CD4-positive, CD25-positive, alpha-beta regulatory T cell (primary cell): ENCODE measurements at places on chromosomes 5 and 9. TPM values are rescaled to one million over a fixed set of nuclear protein-coding genes. Genes with fewer than 3 reads are reported as not detected.
A peak's percentile ranks its signal among the peaks of the same experiment; 100 is the strongest.

DNA sequence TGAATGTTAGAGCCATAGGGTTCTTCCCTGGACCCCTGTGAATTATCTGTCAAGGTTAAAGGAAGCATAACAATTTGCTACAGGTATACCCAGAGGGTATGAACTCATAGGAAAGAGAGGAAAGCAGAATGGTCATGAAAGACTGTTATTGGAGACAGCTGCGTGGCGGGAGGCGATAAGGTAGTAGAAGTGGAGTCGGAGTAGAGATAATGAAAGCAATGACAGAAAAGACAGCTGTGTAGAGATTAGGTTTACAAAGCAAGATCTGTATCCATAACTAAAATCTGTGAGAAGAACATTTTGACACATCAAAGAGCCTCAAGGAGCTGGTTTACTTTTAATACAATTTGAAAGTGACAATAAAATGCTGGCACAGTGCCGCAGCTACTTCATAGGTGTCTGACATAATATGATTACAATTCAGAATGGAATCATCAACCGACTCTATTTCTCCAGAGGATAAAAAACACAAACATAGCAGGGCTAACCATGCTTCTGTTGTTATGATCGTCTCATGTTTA lies 603.9 kb downstream of the CDH12 start:
- no peak overlapping the region for H3K4me3 ChIP-seq
- H3K4me1 ChIP-seq: no peaks in the 10 kb centered on the region
- no peak overlapping the region for H3K27ac ChIP-seq
- DNase-seq: no peak
- H3K36me3 ChIP-seq: no peaks in the 10 kb centered on the region

- H3K4me3 ChIP-seq: no peak overlapping the region
Measured at GRCh38 chr9:123948286-123948685, 18.4 kb upstream of the DENND1A start.

The IFNA13 gene
- polyA plus RNA-seq: not detected

The HTR4 gene
- not detected for polyA plus RNA-seq

The AGGF1 gene
- polyA plus RNA-seq: 24.4 TPM

DNA sequence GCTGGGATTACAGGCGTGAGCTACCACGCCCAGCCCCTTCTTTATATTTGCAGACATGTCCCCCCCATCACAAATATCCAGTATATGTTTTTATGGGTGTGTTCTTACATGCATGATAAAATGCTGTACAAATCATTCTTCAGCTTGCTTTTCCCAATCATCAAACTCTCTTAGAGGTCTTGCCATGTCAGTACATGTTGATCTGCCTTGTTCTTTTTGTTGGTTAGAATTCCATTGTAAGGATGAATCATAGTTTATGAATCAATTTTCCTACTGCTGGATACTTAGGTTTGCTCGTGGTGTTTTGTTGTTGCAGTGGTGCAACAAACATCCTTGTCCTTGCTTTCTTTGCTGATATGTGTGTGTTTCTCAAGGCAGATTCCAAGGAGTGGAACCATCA lies 79.9 kb upstream of the NEURL1B start:
- DNase-seq: no peak
- H3K27ac ChIP-seq: no peak overlapping the region
- no peaks in the 10 kb centered on the region for H3K36me3 ChIP-seq
- H3K27me3 ChIP-seq: no peaks in the 10 kb centered on the region

The NPR3 gene
- not detected for polyA plus RNA-seq

GRCh38 chr9:4792054-4792571 lies 631 bp upstream of the RCL1 start:
- H3K36me3 ChIP-seq: no peaks in the 10 kb centered on the region
- peak overlapping the region; percentile 94 for H3K4me3 ChIP-seq
- no peaks in the 10 kb centered on the region for H3K27me3 ChIP-seq
- peak overlapping the region; percentile 56 for H3K27ac ChIP-seq
- no peak for DNase-seq

- no peak for DNase-seq
- no peak overlapping the region for H3K27ac ChIP-seq
- H3K4me1 ChIP-seq: no peaks in the 10 kb centered on the region
- no peak overlapping the region for H3K4me3 ChIP-seq
- no peaks in the 10 kb centered on the region for H3K36me3 ChIP-seq
- no peaks in the 10 kb centered on the region for H3K27me3 ChIP-seq
Measured at GRCh38 chr9:85871008-85871407, 69.9 kb upstream of the NAA35 start.

The GLRA1 gene
- not detected for polyA plus RNA-seq

The ROPN1L gene
- 5.3 TPM for polyA plus RNA-seq

DNA sequence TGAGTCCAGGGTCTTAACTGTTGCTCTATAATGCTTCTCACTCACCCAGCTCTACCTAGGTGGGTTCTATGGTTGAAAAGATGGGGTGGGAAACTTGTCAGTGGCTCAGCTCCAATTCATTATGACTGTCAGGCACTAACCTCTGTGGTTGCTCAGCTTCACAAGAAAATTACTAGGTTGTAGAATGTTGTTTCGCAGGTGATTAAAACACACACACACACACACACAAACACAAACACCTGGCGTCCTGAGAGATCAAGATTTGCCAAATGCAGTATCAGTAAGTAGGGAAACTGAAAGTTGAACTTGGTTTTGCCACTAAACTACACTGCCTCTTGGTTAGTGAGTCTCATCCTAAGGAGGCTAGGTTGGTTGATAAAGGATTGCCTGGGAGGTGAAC lies 2.8 kb downstream of the MCCC2 start:
- DNase-seq: peak; percentile 48
- peaks cover 9% of the 10 kb centered on the region for H3K36me3 ChIP-seq
- no peak overlapping the region for H3K27ac ChIP-seq

The FGD3 gene
- polyA plus RNA-seq: 71.6 TPM

GRCh38 chr9:106927916-106928315 lies 65.0 kb downstream of the ZNF462 start:
- H3K4me1 ChIP-seq: no peaks in the 10 kb centered on the region
- H3K27ac ChIP-seq: no peak overlapping the region
- DNase-seq: no peak
- H3K4me3 ChIP-seq: no peak overlapping the region
- no peaks in the 10 kb centered on the region for H3K36me3 ChIP-seq
- H3K27me3 ChIP-seq: no peaks in the 10 kb centered on the region

The SNCAIP gene
- not detected for polyA plus RNA-seq

The DRD1 gene
- polyA plus RNA-seq: not detected

GRCh38 chr5:88483964-88484672 lies 215.5 kb upstream of the TMEM161B start:
- DNase-seq: no peak
- H3K4me3 ChIP-seq: no peak overlapping the region
- H3K27ac ChIP-seq: no peak overlapping the region
- H3K27me3 ChIP-seq: no peaks in the 10 kb centered on the region
- no peaks in the 10 kb centered on the region for H3K36me3 ChIP-seq

GRCh38 chr5:131635684-131636572 lies 899 bp upstream of the RAPGEF6 start:
- peak overlapping the region; percentile 96 for H3K4me3 ChIP-seq
- H3K27ac ChIP-seq: peak overlapping the region; percentile 99
- H3K27me3 ChIP-seq: no peaks in the 10 kb centered on the region
- H3K36me3 ChIP-seq: no peaks in the 10 kb centered on the region
- peak; percentile 58 for DNase-seq

DNA sequence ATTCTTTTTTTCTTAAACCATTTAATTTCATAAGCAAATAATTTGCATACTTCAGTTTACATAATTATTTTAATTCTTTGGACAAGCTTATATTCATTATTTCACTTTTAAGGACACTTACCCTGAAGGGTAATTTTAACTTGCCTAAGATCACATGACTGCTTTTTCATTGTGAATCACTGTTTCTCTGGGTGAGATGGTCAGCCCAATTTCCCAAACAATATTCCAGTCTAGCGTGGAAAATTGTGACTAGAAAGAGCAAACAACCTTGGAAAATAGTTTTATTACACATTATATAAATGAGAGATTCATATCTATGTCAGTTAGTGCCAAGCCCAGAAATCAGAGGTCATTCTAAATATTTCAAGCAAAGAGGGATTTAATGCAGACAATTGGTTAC lies 21.4 kb upstream of the JAKMIP2 start:
- no peak overlapping the region for H3K4me3 ChIP-seq
- no peak for DNase-seq
- no peaks in the 10 kb centered on the region for H3K4me1 ChIP-seq
- H3K27me3 ChIP-seq: peaks cover 2% of the 10 kb centered on the region

DNA sequence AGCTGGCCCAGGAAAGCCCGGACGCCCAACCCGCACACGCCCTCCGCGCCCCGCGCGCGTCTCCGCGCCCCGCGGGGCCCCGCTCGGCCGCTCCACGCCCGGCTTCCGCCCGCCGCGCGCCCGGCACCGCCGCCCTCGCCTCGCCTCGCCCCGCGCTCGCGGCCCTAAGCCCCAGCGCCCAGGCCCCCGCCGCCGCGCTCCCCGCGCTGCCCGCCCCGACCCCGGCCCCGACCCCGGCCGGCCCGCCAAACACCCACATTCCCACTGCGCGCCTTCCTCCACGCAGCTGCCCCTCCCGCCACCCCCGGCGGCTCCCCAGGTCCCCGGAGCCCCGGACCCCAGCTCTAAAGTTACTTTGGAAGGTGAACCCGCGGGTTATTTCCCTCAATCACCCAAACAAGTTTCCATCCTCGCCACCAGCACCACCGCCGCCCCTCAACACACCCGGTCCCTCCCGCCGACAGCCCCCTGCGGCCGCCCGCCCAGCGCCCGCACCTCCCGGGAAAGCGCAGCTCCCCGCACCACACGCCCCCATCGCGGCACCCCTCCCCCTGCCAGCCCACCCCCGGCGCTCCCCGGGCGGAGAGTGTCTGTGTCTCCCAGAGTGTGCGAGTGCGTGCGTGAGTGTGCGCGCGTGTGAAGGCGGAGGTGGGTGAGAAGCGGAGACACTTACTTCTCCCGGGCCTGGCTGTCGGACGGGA lies 439 bp downstream of the SSBP2 start:
- peaks cover 17% of the 10 kb centered on the region for H3K4me1 ChIP-seq
- peak overlapping the region; percentile 79 for H3K27ac ChIP-seq
- no peaks in the 10 kb centered on the region for H3K36me3 ChIP-seq
- H3K27me3 ChIP-seq: peaks cover 5% of the 10 kb centered on the region
- peak; percentile 47 for DNase-seq

The RBM27 gene
- 6.7 TPM for polyA plus RNA-seq

The TMEFF1 gene
- not detected for polyA plus RNA-seq

The PDGFRB gene
- polyA plus RNA-seq: 0.03 TPM

- H3K36me3 ChIP-seq: no peaks in the 10 kb centered on the region
- no peaks in the 10 kb centered on the region for H3K4me1 ChIP-seq
- H3K4me3 ChIP-seq: no peak overlapping the region
- no peak for DNase-seq
- H3K27me3 ChIP-seq: no peaks in the 10 kb centered on the region
Measured at GRCh38 chr5:121968910-121969607, 7.3 kb downstream of the SRFBP1 start.

The SLCO6A1 gene
- not detected for polyA plus RNA-seq

DNA sequence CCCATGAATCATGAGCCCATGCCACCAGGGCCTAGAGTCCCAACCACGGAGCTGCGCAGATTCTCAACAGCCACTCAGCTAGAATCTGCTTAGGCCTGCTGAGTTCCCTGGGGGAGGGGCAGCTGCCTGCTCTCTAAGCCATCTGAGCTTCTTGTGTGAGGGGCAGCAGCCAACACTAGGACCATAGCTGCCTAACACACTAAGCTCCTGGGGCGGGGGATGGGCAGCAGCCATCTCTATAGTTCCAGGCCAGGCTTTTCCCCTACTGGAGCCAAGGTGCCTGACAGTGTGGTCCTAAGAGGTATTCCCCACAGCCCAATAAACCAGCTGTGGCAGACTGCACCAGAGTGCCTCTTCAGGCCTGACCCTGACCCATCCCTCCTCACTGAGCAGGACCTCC lies 255.9 kb upstream of the ACO1 start:
- no peak for DNase-seq
- no peaks in the 10 kb centered on the region for H3K4me1 ChIP-seq

The NR6A1 gene
- not detected for polyA plus RNA-seq

The PCDHA9 gene
- polyA plus RNA-seq: not detected

DNA sequence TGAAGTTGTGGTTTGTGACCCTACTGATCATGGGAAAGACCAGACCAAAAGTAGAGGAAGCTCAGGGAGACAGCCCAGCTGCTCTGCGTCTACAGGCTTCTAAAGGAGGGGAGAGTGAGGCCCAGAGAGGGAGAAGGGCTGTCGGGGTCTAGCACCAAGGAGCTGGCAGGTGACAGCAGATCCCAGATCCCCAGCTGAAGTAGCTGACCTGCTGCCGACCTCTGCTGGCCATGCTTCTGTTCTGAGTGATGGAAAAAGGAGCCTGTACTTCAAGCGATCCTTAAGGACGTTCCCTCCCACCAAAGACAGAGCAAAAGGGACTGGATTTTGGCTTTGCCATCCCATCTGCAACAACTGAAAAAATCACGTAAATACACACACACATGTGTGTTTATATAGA lies 22.7 kb upstream of the QSOX2 start:
- no peaks in the 10 kb centered on the region for H3K27me3 ChIP-seq
- no peak overlapping the region for H3K27ac ChIP-seq
- H3K4me3 ChIP-seq: no peak overlapping the region
- peaks cover 11% of the 10 kb centered on the region for H3K4me1 ChIP-seq
- DNase-seq: no peak

- H3K36me3 ChIP-seq: no peaks in the 10 kb centered on the region
- H3K27ac ChIP-seq: no peak overlapping the region
- no peaks in the 10 kb centered on the region for H3K27me3 ChIP-seq
Measured at GRCh38 chr9:34428325-34428958, 29.9 kb downstream of the FAM219A start.

GRCh38 chr9:136542241-136543040 lies 3.4 kb downstream of the NOTCH1 start:
- H3K27ac ChIP-seq: no peak overlapping the region
- no peak for DNase-seq
- no peak overlapping the region for H3K4me3 ChIP-seq
- H3K27me3 ChIP-seq: no peaks in the 10 kb centered on the region
- peaks cover 85% of the 10 kb centered on the region for H3K4me1 ChIP-seq

DNA sequence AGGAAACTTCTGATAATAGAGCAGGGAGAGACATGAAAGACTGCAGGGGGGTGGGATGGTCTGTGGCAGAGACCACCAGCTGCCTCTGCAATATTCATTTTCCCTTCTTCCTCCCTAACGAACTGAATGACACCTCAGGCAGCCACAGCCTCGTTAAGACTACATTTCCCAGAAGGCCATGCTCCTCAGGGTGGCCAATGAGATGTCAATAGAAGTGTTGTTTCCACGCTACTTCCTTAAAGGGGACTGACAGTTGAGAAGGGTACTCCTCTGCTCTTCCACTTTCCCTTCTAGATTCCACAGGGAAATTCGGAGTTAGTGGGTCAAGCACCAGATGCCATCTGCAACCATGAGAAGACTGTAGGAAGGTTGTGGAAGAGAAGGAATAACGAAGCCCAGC lies 52.0 kb upstream of the DAPK1 start:
- H3K4me1 ChIP-seq: no peaks in the 10 kb centered on the region
- no peaks in the 10 kb centered on the region for H3K36me3 ChIP-seq
- H3K27me3 ChIP-seq: no peaks in the 10 kb centered on the region
- DNase-seq: no peak
- H3K27ac ChIP-seq: no peak overlapping the region

DNA sequence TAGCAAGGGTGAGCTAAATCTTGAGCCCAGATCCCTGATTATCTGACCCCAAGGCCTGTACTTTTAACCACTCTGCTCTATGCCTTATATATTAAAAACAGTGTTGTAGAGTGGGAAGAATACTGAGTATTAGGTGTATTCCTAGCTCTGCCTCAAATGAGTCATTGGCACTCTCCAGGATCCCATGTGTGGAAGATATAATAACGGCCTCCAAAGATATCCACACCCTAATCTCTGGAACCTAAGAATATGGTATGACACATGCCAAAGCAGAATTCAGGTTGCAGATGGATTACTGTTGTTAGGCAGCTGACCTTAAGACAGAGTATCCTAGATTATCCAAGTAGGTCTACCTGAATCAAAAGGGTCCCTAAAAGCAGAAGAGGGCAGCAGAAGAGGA lies 110.8 kb downstream of the ADRB2 start:
- no peak for DNase-seq
- H3K27me3 ChIP-seq: peaks cover 5% of the 10 kb centered on the region
- H3K36me3 ChIP-seq: no peaks in the 10 kb centered on the region
- no peaks in the 10 kb centered on the region for H3K4me1 ChIP-seq
- H3K27ac ChIP-seq: no peak overlapping the region

The PKD2L2 gene
- polyA plus RNA-seq: 0.22 TPM
